Dorsolateral prefrontal cortex (tissue), 122 donors: ENCODE measurements at places on chromosomes 2 and 18.

- DNase-seq: no peak
Measured at GRCh38 chr2:69253611-69254301, 133.3 kb downstream of the GFPT1 start.

DNA sequence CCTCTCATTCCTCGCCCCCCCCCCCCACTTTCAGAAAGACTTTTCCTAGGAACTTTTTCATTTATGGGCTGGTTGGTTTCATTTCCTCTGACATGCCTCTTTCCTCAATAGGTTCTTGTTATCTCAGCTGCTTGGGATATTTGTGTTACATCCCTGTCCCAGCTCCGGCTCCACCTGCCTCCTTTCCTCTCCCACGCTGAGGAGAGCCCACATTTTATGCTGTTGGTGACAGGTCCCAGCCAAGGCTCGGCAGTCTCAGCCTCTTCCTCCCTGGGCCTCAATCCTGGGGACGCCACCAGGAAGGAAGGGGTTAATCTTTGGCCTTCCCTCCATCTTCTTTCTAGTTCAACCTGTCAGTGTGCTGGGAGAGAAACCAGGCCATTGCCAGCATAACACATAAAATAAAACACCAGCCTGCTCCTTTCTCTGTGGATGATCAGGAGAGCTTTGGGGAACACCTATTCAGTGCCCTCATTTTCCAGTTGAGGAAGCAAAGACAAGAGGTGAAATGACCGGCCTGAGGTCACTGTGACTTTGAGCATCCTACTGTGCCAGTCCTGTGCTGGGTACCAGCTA lies 216.9 kb upstream of the TNP1 start:
- no peak for DNase-seq

DNA sequence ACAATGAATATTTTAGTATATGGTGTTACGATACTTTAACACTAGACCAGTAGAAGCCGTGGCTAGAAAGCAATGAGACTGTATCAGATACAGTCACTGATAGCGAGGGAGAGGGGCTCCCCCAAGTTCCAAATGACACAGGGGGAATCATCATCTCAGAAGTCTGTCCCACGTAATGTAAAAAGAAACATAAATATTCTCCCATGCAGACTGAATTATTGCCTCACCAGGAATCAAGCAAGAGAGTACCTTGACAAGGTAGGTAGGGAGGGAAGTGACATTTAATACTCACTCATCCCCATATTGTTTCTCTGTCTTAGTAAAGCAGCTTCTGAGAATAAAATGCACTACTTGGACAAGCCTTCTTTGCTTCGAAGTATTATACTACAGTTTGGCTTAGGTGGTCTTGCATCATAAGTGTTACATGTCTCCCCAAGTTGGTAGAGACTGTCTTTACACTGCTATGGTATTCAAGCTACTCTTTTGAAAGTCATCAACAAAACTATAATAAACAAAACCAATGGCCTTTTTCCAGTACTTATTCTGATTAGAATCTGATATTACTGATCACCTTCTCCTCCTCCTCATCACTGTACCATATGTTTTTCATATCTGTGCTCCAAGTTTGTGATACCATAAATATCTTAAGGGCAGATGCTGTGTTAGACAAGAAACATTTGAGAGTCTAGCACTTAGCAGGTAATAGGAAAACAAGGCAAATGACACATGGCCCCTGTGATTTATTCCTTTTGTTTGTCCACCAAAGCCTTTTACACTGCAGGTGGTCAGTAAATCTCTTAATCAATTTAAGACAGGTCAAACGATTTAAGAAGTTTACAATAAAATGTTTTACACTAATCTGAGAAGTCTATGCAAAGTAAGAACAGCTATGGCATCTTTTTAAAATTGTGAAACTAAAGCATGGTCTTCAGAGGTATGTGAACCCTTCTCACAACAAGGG lies 2.7 kb downstream of the LAPTM4A start:
- DNase-seq: no peak

DNA sequence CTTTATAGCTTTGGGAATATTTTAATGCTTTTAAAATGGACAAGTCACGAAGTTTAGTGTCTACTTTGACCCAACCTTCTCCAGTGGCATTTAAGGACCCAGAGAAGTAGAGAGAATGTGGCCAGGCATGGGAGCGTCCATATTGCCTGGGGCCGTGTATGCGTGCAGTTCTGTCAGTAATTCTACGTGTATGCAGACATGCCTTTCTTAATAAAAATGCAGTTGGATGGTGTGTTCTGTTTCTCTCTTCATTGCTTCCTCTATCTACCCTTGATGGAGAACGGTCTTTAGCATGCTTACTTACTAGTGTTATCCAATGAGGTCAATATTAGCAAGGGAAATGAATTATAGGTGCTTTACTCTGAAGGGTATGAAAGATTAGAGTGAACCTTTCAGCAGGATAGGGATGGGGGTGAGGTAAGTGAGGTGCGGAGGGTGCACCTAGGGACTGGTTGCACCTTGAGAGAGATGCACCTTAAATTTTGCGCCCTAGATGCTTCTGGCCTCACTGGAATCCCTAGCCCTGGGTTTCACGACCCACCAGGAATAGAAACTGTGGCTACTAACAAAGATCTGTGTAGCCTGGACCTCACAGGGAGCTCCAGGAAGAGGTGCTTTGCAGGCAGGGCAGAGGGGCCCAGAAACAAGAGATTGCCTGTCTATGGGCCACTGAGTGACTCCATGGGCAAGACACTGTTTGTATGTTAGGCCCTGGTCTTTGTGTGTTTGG lies 194.3 kb downstream of the MYCN start:
- DNase-seq: no peak

DNA sequence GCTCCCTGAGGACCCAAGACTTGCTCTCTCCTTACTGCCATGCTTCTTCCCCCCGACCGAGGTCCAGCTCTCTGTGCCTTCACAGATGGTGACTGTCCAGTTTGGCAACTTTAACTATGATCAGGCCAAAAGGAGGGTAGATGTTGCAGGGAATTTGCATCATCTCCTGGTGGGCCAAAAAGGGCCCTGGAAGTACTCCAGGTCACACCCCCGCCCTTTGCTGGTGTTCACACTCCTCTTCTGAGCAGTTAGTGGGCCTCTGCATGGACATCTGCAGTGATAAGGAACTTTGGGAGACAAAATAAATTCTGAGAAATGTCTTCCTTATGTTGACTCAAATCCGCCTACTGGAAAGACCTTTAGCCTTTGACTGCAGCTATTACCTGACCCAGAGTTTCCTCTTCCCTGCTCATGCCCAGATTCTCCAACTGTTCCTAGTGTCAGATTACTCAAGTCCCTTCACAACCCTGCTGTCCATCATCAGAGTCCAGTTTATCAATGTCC lies 234.4 kb downstream of the LOXHD1 start:
- DNase-seq: no peak

GRCh38 chr2:231476920-231477319 lies 12.6 kb upstream of the NCL start:
- no peak for DNase-seq

DNA sequence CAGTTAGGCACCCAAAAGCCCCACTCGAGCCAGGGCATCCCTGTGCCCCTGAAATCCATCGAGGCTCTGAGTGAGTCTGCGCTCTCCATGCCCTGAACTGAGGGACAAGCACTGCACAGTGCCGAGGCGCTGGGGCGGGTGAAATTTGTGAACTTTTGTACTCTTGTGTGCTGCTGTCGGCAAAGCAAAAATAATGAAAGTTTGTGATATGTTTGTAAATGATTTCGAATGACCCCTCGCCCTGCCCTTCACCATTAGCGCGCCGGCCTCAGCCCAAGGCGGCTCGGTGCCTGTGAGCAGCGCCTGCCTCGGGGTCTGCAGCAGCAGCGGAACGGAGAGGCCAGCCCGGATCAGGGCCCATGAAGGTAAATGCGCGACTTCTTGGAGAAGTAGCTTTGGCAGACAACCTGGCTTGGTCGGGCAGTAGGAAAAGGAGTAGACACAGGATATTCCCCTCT lies 1.8 kb upstream of the HOXD4 start:
- DNase-seq: no peak

GRCh38 chr2:79622508-79622907 lies 109.7 kb downstream of the CTNNA2 start:
- DNase-seq: no peak

DNA sequence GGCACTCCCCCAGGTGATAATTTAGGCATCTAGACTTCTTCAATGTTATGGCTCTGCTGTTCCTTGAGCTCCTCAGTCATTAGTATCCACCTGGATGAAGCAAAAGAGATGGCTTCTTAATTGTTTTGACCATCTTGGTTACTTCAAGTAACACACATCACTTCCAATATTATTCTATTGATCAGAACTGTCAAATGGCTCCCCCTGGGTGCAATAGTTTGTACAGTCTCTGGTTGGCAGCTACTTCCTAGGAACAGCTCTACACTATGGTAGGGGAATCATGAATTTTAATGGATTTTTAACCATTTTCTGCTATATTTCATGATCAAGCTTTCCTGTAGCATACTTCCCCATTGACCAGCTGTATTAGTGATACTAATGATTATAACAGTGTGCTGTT lies 157.0 kb downstream of the NYAP2 start:
- no peak for DNase-seq
